ENCODE measurements at places on chromosomes 13 and 19.

GRCh38 chr19:46715620-46715974 is 1.3 kb downstream of the PRKD2 start:
- DNase-seq, result no peak

DNA sequence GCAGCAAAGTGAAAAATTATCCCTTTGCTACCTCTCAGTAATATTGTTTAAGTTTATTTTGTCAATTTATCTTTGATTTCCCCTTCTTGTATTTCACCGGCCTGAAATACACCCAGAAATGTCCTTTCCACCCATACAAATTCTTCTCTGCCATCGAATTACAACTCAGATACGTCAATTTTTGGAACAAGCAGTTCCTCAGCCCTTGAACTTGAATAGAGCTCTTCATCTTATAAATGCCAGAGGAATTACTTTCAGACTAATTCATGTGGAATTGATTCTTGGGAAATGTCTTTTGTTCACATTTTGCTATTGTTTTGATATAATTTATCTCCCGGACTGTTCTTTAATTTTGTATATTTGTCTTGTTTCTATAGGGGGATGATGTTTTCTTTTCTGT is 1359.3 kb upstream of the MIR17HG start:
- no peak for DNase-seq

DNA sequence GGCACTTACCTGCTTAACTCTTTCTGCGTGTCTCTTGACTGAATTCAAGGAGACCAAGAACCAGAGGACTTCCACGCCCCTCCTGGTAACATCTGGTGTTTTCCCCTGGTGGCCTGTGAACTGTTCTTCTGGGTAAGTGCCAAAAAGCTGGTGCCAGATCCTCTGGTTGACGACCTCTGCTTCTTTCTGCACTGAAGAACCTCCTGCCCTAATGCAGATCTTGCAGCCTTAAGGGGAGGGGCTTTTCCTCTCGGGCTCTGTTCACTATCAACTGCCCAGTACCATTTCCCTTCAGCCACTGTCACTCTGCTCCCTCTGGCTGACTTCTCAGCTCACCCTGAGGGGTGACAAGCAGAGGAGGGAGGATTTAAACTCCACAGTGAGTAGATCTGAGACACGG is 6.1 kb upstream of the ERVV-1 start:
- no peak for DNase-seq

GRCh38 chr19:53991224-53992113 is at the start of gene CACNG6:
Gene CACNG6 (plus strand): TSS chr19:53991637. CDS start chr19:53992878, 1,241 bp downstream.
- DNase-seq, result no peak

- no peak for DNase-seq
Measured at GRCh38 chr13:98237331-98237730, 60.3 kb upstream of the RNF113B start.

DNA sequence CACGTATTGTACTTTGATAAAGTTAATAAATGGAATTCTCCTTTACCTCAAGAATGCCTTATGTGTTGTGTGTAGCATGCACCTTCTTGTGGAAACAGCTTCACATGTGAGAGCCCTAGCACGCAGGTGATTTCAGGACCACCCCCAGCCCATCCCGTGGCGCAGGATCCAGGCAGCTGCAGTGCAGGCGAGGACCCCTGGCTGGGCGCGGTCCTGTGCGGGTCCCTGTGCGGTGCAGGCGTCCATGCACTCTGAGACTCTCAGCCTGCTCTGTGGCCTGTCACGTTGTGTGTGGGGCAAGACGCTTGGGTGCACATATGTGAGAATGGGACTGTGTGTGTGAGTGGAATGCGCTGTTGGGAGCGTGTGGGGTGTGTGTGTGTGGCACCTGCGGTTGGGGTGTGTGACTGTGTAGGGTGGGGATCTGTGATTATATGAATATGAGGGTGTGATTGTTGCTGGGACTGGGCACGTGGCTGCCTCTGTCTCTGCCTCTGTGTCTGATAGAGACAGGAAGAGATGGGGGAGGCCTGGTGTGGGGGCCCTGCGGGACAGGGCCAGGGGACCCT is 30.8 kb downstream of the WTIP start:
- DNase-seq, result no peak

DNA sequence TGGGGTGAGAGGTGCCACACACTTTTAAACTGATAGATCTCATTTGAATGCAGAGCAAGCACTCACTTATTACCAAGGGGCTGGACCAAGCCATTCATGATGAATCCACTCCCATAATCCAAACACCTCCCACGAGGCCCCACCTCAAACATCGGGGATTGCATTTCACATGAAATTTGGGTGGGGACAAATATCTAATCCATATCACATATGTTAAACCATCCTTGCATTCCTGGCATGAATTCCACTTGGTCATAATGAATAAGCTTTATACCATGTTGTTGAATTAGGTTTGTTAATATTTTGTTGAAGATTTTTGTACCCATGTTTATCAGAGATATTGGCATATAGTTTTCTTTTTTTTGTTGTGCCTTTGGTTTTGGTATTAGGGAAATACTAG is 1198.7 kb upstream of the ATXN8OS start:
- DNase-seq, result no peak

DNA sequence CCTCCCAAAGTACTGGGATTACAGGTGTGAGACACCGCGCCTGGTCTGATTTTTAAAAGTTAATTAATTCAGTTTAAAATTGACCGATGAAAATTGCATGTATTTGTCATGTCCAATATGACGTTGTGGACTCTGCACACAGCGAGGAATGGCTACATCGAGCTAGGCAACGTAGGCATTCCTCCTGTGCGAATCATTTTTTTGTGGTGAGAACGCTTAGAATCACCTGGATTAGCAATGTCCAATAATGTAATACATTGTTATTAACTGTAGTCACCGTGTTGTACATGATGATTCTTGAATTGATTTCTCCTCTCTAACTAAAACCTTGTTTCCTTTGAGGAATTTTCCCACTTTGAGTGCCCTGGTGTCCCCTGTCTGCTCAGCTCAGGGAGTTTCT is 3.4 kb downstream of the LAIR2 start:
- no peak for DNase-seq

DNA sequence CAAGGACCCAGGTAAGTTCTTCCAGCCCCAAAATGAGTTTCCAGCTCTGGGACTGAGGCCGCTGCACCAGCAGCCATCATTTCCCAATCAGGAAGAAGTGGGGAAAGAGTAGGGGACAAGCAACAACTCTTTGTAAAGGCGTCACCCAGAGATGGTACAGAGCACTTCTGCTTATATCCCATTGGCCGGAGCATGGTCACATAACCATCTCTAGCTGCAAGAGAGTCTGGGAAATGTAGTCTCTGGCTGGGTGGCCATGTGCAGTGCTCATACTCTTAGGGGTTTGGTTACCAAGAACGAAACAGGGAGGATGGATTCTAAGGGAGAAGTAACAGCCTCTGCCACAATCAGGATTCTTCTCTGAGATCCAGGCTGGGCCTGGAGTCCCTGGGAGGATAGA is 26.3 kb downstream of the CKM start:
- DNase-seq, result no peak

All from T-helper 17 cell (primary cell).